ENCODE measurements at places on chromosomes 3 and 15.

DNA sequence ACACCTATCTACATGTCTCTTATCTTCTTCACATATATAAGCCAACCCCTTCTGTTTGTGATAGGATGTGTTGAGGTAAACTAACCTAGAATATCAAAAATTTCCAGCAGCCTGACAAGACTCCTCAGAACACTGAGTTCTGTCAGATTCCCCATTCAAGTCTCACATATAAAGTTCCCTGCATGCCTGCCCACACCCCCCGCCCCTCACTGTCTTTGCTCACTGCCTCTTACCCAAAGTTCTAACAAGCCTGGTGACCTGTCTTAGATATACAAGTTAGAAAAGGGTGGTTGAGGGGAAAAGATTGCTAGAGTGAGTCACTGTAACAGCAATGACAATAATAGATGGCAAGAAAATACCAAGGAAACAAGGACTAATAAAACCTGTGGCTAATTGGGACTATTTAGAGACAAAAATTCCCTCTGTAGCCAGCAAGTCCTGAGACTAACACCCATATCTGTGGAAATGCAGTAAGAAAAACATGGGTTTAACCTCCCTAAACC lies 40.1 kb downstream of the FBXO22 start:
- no peak for DNase-seq

DNA sequence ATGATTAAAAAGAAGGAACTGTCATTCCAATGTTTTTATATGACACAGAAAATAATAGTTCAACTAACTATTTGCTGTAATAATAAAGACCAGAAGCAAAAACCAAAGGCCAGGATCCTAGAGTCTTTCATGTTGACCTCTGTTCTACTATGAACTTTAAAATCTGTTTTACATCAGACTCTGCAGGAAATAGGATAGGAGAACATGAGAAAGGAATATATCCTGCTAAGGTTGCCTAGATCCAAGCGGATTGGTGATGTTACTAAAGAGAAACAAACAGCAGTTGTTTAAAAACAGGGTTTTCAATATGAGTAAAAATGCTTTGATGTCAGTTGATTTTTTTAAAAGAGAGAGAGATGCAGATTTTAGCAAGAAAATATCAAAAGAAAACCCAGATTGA lies 549.6 kb downstream of the ZIC1 start:
- no peak for DNase-seq

GRCh38 chr3:56825567-56826438 lies 24.1 kb upstream of the ARHGEF3 start:
- no peak for DNase-seq

- no peak for DNase-seq
Measured at GRCh38 chr3:71786551-71786950, 1.6 kb upstream of the PROK2 start.

GRCh38 chr3:31345581-31345980 lies 187.1 kb upstream of the STT3B start:
- no peak for DNase-seq

DNA sequence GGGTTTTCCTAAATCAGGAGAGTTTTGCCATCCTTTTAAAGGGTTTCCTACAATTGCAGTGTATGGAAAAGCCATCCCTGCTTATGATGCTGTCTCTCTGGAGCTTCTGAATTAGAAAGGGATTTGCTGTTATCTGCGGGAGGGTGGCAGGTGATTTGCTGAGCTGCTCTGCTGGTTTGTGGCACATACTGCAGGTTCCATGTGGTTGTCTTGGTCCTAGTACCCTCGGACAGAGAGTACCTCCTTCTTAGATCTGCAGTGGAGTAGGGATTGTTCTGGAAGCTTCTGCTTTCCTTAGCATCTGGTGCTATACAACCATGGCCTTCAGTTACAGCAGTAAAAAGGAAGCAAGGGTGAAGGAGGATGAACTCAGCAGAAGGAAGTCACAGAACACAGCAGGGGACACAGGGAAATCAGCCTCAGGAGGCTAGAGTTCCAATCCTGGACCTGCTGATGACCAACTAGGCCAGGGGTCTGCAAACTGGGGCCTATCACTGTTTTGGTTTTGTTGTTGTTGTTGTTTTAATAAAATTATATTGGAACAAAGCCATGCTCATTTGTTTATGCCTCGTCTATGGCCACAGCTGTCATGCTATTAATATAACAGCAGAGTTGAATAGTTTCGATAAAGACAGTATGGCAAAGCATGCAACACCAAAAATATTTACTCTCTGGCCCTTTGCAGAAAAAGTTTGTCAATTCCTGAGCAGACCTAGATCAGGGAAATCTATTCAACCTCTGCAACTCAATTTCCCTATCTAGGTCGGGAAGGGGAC lies 39.5 kb downstream of the STARD5 start:
- DNase-seq: no peak

DNA sequence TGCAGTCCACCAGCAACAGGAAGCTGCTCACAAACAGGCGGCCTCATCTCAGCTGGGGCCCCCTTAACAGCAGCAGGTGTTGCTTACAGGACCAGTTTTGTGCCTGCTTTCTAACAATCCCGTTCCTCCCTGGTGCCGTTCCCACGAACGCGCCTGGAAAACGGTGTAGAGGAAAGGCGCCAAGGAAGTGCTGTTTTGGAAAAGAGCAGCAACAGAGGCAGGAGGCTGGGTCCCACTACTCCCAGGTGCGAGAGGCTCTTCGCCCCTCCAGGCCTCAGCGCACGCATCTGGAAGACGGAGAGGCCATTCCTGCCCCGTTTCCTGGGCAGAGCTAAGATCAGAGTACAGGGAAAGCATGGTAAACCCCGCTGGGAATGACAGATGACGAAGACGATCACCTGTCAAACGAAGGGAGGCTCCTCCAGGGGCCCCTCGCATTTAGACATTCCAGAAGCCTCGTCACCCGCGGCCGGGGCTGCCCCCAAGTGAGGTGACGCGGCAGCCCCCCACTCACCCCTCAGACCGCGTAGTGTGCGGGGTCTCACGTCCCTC lies 603 bp downstream of the SCAPER start:
- DNase-seq: no peak

DNA sequence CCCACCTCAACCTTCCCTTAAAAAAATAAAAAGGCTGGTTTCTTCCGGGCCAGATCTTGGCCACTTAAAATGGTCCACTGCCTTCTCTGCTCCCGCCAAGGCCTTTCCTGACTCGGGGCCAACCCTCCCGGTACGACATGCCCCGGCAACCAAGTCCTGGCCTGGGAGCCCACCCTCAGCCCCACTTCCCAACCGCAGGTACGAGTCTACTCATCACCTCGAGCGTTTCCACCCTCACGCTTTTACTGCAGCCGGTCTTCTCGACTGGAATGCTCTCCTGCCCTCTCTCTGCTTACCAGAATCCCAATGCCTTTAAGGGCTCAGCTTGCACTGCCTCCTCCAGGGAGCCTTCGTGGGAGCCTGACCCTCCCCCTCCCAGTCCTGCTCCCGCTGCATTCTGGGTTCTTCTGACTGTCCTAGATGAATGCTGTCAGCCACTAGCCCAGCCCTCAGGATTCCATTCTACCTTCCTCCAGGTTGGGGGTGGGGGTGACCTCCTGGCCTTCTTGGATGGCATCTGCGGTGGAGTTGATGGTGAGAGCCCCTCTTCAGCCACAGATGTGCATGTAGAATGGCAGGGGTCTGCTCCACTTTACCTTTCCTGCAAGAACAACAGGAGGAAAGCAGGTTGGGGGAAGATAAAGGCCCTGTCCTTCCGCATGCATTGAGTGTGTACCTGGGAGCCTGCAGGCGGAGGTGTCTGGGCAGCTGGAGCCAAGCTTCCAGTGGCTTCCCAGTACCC lies 1.1 kb upstream of the CSRNP1 start:
- DNase-seq: no peak

DNA sequence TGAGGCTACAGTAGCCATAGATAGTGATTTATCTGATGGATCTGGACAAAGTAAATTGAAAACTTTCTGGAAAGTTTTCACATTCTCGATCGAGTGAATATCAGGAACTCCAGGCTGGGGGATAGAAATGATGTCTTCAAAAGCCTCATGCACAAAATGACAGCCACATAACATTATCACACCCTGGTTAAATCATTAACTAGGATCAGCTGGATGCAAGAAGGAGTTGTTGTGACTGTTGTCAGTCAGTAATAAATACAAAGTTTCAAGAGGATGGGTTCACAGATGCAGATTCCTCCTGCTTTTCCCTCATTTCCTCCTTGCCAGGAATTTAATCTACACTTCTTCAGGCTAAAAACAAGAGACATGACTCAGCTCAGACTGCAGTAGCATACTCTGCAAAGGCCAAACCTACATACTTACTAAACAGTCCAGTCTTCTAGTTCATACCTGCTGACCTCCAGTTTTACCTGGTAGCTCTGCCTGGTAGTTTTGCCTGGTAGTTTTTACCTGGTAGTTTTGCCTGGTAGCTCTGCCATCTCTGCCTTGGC lies 40.9 kb downstream of the C2CD4A start:
- DNase-seq: no peak

DNA sequence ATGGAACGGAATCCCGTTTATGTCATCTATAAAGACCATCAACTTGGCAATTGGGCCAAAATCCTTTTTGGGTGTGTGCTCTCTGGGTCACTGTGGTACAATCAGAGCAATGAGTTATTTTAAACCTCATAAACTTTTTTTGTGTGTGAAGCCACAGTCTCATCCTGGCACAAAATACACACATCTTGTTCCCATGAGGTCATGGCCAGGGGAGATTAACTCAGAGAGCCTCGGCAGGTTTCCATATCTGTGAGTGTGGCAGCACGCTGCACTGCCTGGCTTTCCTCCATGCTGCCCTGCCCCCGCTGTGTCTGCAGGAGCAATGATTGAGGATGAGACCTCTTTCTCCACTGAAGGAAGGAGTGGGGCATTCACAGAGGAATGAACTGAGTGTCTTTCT lies 54.0 kb upstream of the DLG1 start:
- no peak for DNase-seq

DNA sequence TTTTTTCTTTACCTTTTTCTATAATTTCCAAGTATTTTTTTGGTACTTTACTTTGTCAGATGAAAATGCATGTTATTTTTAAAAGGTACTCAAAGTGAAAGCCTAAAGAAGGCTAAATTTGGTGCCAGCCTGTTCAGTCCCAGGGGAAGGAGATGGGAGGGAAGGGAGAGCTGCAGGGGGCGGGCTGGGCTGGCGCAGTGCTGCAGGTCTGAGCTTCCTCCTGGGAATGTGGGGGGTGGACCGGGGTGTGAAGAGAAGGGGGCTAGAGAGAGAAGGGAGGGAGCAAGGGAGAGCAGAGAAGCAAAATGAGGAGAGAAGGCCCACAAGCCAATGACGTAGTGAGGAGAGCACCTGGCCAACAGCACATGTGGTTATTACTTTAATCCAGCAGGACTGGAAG lies 71.0 kb upstream of the SCN5A start:
- DNase-seq: no peak

GRCh38 chr3:174058804-174059203 lies 661.3 kb downstream of the NLGN1 start:
- DNase-seq: no peak

DNA sequence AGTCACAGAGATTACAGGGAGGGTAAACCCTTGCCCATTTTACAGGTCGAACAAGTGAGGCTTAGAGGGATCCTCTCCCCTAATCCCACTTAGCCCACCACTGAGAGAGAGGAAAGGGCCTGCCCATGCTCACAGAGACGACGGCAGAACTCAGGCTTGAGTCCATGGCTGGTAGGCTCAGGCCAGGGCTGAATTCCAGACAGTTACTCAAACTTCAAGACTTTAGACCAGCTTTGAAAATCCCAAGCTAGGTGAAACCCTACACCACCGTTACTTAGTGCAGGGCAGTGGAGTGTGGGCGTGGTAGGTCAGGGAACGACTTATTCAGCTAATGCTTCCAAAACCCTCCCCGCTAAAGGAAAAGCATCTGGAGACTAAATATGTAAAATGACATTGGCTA lies 16.4 kb downstream of the GRIP2 start:
- DNase-seq: no peak

- peak; percentile 62 for DNase-seq
Measured at GRCh38 chr3:48429317-48429959, 448 bp downstream of the PLXNB1 start.

DNA sequence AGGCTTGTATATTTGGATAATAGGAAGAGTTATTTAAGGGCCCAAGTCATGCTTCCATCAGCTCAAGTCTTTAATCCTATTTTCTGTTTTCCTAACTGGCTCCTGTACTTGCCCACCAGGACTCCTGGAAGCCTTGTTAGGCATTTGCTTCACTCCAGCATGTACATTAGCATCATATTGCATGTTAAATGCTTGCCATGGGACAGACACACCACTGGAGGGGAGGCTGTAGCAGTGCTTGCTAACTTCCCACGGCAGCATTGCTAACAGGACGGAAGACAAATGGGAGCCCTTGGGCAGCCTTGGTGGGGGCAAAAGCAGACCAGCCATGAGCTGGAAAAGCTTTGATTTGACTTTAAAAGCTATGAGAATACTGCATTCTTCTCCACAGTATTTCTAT lies 6.1 kb downstream of the TMOD2 start:
- no peak for DNase-seq

DNA sequence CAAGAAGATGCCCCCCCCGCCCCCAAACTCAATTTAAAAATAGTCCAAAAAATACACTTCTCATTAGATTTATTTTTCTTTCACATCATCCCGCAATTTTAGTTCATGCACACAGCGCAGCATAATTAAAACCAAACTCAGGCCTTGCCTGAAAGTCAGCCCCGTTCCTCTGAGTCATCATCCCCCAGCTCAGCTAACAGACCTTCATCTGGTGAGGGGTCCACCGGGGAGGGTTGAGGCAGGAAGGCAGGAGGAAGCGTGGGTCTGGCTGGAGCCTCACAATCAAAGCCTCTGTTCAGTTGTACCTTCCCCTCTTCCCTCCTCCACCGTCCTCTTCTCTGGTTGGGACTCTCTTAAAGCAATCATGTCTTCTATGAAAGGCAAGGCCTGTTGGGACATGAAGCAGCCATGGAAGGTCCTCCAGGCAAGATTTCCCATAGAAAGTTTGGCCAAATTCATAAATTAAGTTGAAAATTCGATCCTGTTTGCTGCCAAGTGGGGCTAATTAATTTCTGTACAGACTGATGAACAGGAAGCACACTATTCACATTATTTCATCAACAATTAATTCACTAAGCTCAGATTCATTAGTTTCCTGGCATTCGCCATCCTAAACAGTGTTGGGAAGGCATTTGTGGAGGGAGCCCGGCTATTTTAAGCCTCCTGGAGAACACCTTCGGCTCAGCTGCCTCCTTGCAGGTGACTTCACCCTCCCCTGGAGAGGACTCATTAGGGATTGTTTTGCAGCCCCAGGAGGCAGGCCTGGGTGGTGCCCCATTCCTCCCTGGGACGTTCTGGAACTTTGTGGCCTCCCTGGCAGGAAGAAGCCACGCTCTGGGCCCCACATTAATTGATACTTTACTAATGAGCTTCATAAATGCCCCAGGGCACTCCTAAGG lies 72.3 kb upstream of the BNC1 start:
- no peak for DNase-seq

DNA sequence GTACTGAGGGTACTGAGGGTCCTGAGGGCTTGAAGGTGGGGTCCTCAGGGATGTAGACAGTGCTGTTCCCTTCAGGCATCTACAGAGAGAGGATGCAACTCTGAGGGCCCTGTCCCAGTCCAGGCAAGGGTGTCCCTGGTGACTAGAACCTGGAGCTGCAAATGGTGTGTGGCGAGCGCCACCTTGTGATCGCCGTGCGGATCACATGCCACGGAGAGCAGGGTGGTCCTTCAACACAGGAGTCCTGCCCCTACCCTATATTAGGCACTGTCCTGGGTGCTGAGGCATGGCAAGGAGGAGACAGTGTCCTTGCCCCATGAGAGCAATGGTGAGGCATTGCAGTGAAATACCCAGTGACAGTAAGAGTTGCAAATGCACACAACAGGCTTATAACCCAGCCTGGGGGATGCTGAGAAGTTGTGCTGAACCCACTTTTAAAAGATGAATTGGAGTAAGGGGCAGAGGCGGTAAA lies 23.6 kb downstream of the RHCG start:
- DNase-seq: no peak
